ENCODE measurements at places on chromosomes 11 and 22.

DNA sequence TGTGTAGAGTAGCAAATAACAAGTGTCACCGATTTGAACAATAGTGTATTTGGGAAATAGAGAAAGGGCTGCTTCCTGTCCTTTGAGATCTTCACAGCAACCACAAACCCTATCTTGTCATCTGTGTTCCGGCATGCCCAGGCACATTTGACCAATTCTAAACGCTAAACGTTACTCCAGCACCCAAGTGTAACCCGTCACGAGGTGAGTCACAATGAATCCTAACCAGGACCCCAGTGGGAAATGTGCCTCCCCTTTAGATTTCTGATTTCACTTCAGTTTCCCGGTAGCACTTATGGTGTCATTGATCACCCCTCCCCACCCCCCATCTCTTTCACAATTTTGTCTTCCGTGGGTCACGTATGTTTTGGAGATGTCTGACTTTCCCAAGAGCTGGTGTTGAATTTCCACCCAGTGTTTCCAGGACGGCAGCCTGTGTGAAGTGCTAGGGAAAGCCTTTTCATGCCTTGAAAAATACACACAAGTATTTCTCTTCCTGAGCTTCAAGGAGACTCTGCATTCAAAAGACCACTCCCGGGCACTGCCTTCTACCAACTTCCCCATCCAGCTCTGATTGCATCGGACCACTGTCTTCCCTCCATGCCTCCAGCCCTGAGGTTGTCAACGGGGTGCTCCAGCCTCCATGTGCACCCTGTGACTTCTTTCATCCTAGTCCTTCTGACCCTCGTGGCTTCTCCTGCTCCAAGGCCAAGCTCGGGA lies 10.5 kb upstream of the C11orf24 start:
- no peak for DNase-seq

DNA sequence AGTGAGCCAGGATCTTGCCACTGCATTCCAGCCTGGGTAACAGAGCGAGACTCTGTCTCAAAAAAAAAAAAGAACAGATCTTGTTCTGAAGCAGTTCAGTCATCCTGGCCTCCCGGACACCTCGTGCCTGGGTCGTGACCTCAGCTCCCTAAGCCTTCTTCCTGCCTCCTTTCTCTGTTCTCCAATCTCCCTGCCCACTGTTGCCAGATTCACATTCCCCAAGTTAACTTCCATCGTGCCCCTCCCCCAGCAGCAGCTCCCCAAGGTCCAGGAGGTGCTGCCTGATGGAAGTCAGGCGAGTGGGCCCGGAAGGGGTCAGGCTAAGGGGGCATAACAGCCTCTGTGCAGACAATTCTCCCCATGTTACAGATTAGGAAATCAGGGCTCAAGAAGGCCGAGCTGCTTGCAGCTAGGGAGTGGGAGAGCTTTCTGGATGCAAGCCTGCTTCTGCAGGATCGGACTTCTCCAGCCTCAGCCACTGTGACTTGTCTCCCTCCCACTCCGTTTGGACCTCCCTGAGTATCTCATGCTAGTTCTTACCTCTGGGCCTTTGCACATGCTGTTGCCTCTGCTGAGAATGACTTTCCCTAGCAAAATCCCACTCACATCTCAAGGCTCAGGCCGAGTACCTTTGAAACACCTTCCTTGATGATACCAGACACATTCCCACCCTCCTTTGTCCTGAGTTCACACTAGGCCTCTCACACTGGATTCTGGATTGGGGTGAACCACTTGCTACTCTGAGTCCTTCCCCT lies 14.3 kb upstream of the TMEM184B start:
- no peak for DNase-seq

DNA sequence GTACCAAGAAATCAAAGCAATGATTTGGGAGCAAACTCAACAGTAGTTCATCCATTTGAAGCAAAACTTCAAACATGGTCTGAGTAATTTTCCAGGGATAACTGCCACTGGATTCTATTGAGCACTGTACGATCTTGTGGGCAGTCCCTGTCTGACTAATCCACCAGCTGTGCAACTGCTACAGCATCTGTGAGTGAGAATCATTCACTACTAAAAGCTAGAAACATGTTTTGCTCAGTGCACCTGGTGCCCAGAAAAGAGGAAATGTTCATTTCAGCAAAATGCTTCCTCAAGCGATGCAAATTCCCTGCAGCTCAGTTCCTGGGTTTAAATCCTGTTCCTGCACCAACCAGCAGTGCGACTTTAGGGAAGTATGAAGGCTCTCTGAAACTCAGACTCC lies 1077.9 kb downstream of the DLG2 start:
- DNase-seq: no peak

DNA sequence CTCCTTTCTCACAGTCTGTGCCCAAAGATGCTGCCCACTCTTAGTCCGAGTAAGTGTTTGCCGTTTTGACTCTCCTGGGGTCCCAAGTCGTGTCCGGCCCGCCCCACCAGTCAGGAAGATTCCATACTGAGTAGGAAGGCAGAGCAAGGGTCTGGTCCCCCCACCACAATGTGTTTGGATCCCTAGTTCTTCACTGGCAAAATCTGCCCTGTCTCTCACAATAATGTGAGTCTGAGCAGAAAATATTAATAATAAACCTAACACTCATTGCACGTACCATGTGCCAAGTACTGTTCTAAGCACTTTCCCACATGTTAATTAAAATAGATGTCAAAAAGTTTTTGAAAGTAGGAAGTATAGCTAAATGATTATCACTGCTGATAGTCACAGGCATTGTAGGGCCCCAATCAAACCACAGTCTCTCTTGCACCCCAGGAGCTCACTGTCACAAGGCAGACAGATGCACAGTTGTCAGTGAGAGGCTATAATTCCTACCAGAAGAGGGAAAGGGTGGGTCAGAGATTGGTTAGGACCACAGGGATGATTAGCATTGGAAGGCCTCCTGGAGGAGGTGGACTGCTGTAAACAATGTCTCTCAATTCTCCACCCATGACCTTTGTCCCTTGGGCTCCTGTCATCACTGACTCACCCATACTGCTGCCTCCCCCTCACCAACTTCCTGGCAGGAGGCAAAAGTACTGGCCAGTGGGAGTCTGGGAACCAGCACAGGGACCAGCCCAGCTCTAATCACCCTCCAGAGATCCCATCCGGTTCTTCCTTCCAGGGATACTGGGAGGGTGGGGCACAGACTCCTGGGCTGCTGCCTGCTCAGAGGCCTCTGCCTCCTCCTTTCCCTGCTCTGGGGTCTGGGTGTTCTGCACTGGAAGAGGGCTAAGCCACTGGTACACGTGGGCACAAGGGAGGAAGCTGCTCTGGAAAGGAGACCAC lies 1.0 kb upstream of the POLD4 start:
- no peak for DNase-seq

DNA sequence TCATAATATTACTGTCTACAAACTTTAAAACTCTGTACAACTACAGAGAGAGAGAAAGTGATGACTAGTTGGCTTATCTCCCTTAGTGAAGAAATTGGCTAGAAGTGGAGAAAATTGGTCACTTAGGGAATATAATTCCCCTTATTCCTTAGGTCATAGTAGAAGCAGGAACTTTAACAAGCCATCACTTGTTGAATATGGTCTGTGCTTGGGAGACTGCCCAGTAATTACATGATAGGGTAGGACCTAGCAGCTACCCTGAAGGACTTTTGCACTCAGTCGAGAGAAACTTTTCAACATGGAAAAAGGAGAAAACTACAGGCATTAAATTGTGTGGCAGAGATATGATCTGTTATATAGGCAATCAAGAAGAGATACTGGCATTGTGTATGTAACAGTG lies 576.5 kb upstream of the CCDC90B start:
- DNase-seq: no peak

- DNase-seq: no peak
Measured at GRCh38 chr11:56848141-56848809, 99.8 kb upstream of the OR9G4 start.

GRCh38 chr22:40449676-40450035 lies 79.3 kb downstream of the SGSM3 start:
- peak; percentile 16 for DNase-seq

- DNase-seq: no peak
Measured at GRCh38 chr11:57324154-57324885, 432 bp downstream of the TNKS1BP1 start.

GRCh38 chr22:23274146-23274526 lies 93.8 kb downstream of the BCR start:
- no peak for DNase-seq

DNA sequence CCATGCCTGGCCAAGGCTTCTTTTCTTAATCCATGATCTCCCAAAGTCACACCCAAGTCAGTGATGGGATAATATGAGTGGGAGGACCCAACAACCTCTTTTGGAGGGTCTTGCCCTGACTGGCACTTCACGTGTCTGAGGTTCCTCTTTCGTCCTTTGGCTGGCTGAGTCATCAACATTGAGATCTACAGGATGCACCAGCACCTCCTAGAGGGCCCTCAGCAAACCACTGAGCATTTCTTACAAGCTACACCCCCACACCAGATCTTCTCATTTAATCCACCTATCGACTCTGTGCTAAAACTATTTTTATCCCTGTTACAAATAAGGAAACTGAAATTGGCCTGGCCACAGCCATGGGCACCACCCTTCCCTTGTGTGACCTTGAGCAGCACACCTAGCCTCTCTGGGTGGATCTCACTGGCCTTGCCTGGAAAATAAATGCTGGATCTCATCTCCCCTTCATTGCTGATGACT lies 63.4 kb downstream of the FLI1 start:
- no peak for DNase-seq

GRCh38 chr11:111605681-111606080 lies 3.4 kb downstream of the SIK2 start:
- DNase-seq: no peak

GRCh38 chr22:50076646-50077535 lies 8.3 kb downstream of the MLC1 start:
- DNase-seq: no peak

GRCh38 chr11:15163136-15163535 lies 48.4 kb downstream of the INSC start:
- DNase-seq: no peak

GRCh38 chr11:77127920-77128691 lies at the start of gene MYO7A:
TSS of gene MYO7A (plus strand) at chr11:77128246. CDS start at chr11:77130635, 2,389 bp downstream.
- DNase-seq: no peak

- no peak for DNase-seq
Measured at GRCh38 chr22:31757265-31757664, 3.4 kb downstream of the DEPDC5 start.

DNA sequence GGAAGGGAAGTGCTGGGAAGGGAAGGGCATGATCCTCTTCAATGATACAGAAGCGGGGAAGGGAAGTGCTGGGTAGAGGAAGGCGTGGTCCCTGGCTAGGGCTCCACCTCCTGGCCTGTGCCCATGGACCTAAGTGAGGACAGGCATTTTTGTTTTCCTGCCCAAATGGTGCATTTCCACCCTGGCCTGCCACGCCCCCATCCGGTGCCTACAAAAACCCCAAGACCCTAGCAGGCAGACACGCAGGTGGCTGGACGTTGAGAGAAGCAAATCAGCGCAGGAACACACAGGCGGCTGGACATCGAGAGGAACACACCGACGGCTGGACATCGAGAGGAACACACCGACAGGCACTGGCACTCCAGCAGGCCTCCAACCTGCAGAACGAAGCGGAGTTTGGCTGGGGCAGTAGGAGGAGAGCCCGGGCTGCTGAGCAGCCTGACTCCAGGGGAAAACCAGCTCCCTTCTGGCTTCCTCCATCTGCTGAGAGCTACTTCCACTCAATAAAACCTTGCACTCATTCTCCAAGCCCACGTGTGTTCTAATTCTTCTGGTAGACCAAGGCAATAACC lies 628.3 kb downstream of the BUD13 start:
- DNase-seq: no peak

GRCh38 chr11:11251394-11251970 lies 101.6 kb downstream of the CSNK2A3 start:
- DNase-seq: no peak
